ENCODE measurements at places on chromosomes 7 and 10.

GRCh38 chr7:86574006-86574405 lies 69.7 kb upstream of the GRM3 start:
- no peak for DNase-seq

- no peak for DNase-seq
These were observed 604 bp upstream of the STAM start for GRCh38 chr10:17643339-17643754.

GRCh38 chr7:128322040-128322643 lies 21.6 kb downstream of the RBM28 start:
- no peak for DNase-seq

- DNase-seq = no peak
These were observed 22.9 kb downstream of the GSAP start for GRCh38 chr7:77393261-77393660.

- no peak for DNase-seq
These were observed 141.4 kb upstream of the BET1 start for GRCh38 chr7:94145602-94146001.

DNA sequence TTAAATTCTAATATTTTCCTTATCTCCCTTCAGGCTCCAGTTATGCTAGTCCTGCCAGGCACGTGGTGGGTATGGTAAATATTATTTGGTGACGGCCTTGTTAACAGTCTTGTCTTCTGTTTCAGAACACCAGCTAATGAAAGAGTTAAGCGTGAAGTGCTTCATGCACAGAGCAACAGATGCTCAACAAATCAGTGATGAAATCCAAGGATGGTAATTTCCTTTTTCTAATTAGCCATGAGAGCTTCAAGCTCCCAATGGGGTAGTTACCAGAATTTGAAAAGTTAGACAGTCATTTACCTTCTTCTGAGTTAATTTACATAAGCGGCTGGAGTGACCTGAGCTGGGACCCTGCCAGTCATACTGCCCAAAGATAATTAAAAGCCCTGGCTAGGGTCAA lies 1.9 kb upstream of the OTUD1 start:
- DNase-seq = no peak

DNA sequence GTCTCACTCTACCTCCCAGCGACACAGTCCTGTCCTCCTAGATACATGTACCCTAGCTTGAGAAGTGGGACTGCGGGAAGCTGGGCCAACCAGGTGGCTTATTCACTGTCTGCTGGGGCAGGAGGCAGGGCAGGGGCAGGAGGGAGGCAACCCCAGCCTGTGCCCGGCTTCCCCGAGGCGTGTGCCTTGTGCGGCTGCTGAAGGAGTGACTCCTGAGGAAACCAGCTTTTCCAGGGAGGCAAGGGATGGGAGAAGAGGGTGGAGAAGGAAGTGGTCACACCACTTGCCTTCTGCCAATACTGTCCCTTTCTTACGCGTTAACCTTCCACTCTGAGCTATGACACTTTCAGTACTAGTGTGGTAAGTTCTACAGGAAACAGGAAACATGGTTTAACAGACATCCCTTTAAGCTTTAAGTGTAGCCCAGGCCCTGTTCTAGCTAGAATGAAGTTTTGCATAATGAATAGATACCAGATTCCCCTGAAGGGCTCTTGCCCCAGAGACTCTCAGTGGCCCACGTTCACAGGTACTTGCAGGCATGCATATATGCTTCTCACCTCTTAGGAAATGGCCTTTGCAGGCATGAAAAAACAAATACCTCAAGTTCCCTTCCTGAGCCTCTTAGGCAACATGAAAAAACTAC lies 40.6 kb downstream of the SYPL1 start:
- no peak for DNase-seq

DNA sequence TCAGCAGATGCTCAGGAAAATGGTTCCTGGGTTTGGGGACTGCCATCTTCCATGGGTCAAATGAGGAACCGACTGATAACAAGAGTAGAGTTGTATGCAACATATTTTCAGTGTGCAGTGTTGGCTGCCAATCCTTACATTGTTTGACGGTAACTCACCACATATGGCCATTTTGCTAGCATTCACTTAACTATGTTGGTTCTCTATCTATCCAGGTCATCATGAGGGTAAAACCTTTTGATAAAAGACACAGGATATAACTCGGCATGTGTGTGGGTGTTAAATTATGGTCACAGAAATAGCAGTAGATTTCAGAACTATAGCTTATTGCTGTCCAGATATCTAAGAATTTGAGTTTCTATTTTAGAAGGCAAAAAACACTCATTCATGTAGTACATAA lies 140.7 kb upstream of the AOAH start:
- no peak for DNase-seq

DNA sequence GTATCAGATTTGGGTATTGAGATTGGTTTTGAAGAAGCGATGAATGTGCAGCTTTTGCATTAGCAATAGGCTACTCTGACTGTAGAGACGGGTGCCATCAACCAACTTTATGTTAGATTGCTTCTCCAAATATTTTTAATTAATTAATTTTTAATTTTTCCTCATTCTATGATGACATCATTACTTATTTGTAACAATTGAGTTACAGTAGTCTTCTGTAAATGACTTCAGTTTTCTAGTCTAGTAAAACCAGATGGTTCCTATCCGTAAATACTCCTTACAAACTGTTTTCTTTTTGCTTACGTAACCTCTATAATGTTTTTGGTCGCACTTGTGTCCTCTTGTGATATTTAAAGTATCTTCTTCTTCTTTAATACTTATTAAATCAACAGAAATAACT lies 118.1 kb downstream of the ZNF736 start:
- DNase-seq = no peak

Measured in GOT3 (cell line).